PC-9 (cell line): ENCODE measurements at places on chromosomes 4 and X. TPM values are rescaled to one million over a fixed set of nuclear protein-coding genes. Genes with fewer than 3 reads are reported as not detected.

The HPGDS gene
- not detected in 2 replicates for total RNA-seq

The ZIC3 gene
- not detected in 2 replicates for total RNA-seq

The AR gene
- total RNA-seq: 1.7 and 3.4 TPM in 2 replicates

The TMEM154 gene
- total RNA-seq: 19.7 and 34.5 TPM in 2 replicates

The CPE gene
- total RNA-seq: 1.3 and 1.4 TPM in 2 replicates

The GRPEL1 gene
- 49.3 and 49.9 TPM in 2 replicates for total RNA-seq

The SAGE1 gene
- total RNA-seq: not detected in 2 replicates

The LNX1 gene
- total RNA-seq: 3.3 and 3.4 TPM in 2 replicates

The NXF2 gene
- total RNA-seq: not detected in 2 replicates

The GPC3 gene
- total RNA-seq: not detected in 2 replicates

The NR3C2 gene
- 0.93 and 0.96 TPM in 2 replicates for total RNA-seq

GRCh38 chrX:68989865-68990606 is 161.2 kb downstream of the EFNB1 start:
- DNase-seq: peak; percentile 36

DNA sequence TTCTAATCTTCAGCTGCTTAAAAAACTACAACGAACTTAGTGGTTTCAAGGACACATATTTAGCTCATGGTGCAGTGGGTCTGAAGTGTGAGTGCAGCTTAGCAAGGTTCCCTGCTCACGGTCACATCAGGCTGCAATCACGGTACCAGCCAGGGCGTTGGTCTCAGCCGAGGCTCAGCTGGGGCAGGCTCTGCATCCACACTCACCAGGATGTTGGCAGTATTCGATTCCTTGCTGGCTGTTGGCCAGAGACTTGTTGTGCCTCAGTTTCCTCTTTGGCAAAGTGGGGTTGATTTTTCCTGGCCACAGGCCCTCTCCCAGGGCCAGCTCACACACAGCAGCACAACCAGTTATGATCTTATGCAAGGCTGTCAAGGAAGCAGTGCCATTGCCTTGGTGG is 61.8 kb downstream of the TRMT44 start:
- no peak for DNase-seq

GRCh38 chrX:139720136-139720535 is 12.2 kb upstream of the MCF2 start:
- DNase-seq: no peak

GRCh38 chr4:130896920-130897319 is 1801.0 kb downstream of the C4orf33 start:
- no peak for DNase-seq

DNA sequence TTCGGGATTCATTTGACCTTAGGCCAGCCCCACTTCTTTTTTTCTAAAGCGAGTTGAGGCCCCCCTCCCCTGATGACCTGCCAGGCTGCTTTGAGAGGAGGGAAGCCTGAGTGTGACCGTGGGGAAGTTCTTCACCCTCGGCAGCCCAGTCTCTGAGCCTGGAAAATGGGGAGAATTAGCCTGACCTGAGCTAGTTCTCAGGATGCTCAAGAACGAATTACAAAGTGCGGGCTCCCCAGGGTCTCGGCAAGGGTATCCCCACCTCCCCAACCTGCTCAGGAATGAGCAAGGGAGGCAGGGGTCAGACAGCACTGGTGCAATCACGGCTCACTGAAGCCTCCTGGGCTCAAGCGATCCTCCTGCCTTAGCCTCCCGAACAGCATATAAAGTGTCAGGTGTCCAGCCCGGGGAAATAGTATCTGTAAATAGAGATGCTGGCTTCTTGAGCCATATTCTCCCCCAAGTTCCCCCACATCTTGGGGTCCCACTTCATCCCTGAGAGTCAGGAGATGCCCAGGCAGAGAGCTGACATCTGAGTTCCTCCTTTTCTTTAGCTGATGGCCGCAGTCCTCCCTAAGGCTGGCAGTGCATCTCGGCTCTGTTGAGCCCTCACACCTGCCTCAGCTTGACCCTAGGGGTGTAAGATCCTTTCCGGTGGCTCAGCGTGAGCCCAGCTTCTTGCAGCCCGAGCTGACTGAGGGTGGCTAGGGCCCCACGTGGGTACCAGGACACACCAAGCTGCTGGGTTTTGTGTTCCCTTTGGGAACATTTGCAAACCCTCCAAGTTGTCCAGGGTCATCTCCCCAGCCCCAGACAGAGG is 1.6 kb downstream of the DUSP9 start:
- no peak for DNase-seq

GRCh38 chr4:153778383-153778782 is 10.5 kb downstream of the SFRP2 start:
- DNase-seq: no peak

DNA sequence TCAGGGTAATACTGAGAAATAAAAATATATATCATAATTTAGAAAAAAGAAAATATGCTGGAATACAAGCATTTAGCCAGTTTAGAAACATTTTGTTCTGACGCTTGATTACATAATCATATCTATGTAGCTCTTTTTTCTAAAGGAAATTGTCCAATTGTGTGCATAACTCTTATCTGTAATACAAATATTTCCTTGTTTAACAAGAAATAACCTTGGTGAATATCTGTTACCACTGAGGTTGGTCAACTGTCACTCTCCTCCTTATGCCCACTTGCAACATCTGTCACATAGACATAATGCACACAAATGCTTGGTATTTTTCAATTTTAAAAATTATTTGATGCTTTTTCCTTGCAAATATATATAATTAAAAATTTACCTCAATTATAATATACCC is 609.7 kb downstream of the TLL1 start:
- no peak for DNase-seq

GRCh38 chrX:10972706-10973105 is 138.4 kb upstream of the HCCS start:
- no peak for DNase-seq

- DNase-seq: no peak
Observed at GRCh38 chrX:53474707-53475106, 40.5 kb upstream of the HSD17B10 start.

- no peak for DNase-seq
Observed at GRCh38 chr4:74531963-74532794, 87.2 kb downstream of the AREG start.

- DNase-seq: no peak
Observed at GRCh38 chr4:119314356-119314755, 7.6 kb downstream of the FABP2 start.

DNA sequence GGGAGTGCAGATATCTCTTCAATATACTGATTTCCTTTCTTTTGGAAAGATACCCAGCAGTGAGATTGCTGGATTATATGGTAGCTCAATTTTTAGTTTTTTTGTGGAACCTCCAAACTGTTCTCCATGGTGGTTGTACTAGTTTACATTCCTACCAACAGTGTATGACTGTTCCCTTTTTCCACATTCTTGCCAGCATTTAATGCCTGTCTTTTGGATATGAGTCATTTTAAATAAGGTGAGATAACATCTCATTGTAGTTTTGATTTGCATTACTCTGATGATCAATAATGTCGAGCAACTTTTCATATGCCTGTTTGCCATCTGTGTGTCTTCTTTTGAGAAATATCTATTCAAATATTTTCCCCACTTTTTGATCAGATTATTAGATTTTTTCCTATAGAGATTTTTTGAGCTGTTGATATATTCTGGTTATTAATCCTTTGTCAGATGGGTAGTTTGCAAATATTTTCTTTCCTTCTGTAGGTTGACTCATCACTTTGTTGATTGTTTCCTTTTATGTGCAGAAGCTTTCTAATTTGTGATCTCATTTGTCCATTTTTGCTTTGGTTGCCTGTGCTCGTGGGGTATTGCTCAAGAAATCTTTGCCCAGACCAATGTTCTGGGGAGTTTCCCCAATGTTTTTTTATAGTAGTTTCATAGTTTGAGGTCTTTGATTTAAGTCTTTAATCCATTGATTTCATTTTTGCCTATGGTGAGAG is 552.7 kb downstream of the ZNF674 start:
- DNase-seq: no peak

DNA sequence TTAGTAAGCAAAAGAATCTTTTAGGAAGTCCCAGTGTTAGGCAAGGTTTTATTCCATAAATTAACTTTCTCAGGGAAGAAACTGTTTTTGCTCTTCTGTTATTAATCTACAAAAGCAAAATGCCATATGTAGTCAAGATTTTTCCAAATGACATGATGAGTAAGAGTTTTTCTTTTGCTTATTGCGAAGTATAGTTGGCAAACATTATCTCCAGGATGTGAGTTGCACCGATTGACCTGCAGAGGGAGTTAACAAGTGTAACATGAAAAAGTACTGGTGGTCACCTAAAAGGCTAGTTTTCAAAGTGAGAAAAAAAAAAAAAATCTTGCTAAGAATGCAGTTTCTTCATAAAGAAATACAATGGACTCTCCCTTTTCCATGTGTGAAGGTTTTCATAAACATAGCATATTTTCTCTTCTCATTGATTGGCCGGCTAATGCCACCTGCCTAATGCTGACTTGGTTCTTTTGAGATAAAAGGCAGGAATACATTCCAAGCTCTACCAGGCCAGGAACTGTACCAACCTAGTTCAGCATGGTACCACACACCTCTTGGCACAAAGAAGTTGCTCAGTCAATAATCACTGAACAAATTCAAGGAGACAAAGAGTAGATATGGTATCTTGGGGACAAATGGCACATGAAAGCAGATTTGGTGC is 100.2 kb downstream of the LNX1 start:
- peak; percentile 65 for DNase-seq

GRCh38 chr4:142858446-142858845 is 12.3 kb upstream of the INPP4B start:
- no peak for DNase-seq

DNA sequence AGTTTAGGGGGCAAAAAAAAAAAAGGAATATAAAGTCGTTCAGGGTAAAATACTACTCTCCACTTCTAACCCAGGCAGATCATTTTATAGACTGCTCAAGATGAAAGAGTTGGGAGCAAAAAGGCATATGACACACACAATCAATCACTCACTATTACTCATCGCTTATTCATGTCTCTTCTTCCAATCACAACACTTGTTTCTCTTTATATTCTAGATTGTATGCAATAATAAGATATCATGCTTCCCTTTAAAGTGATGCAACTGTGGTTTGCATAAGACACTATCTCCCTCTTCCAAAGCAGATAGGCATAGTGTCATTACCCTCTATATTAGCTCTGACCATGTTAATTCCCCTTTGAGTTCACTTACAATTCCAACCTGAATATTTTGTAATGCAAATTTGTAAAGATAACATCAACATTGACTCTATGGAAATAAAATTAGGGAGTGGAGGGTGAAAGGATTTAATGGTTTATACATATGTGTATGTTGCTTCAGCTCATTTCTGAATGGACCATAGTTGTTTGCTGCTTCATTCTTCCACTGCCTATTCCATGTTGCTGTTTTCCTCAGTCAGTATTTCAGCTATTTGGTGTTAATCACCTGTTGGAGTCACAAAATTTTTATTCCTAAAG is 154.9 kb upstream of the EPHA5 start:
- DNase-seq: no peak

- DNase-seq: no peak
Observed at GRCh38 chr4:81914623-81915022, 442.9 kb upstream of the RASGEF1B start.

GRCh38 chrX:41377624-41378023 is 43.7 kb downstream of the DDX3X start:
- no peak for DNase-seq

- no peak for DNase-seq
Observed at GRCh38 chr4:152540293-152540674, 4.4 kb upstream of the FBXW7 start.

DNA sequence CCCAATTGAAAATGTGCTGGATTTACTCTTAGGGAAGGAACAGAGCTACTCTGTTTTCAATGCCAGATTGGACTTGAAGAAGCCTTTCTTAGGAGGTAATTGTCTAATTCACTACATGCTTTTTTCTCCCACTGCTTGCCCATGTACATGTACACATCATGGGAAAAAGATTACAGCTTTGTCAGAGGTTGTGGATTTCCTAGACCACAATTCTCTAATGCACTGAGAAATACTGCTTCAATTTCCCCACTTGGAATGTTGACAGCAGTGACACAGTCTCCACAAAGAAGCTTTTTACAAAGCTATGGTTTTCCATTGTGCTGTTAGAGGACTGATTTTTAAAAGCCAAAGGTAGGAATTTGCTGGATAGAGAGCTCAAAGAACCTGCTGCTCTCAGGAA is 19.5 kb downstream of the ZAR1 start:
- DNase-seq: no peak

DNA sequence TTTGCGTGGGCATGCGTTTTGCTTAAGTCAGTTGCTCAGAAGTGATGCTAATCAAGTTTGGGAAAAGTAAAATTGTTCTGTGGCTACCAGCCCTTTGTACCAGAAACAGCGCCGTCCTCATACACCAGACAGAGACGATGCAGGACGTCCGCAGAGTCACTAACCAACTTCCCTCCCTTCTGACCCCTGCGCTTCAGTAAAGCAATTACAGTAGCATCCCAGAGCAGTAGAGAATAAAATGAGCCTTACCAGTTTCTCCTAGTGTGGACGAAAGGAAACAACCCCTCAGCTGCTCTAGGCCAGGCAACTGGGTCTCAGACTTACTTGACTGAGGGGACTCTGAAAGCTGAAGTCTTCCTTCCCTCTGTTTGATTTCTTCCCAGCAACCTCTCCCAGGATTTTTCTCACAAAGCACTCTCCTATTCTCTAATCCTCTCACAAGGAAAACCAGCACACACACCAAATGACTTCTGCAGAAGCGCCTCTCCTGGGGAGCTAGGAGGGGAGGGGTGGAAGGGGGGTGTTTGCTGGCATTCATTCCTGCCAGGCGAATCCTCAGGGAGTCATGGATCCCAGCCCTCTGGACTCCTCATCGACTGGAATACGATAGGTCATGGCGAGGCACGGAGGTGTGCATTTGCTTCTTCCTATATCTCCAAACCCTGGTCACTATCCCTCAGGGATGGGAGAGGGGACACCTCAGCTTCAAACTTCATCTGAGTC is 56.0 kb upstream of the MID1 start:
- no peak for DNase-seq

- DNase-seq: no peak
Observed at GRCh38 chrX:46642145-46642544, 68.6 kb downstream of the CHST7 start.

DNA sequence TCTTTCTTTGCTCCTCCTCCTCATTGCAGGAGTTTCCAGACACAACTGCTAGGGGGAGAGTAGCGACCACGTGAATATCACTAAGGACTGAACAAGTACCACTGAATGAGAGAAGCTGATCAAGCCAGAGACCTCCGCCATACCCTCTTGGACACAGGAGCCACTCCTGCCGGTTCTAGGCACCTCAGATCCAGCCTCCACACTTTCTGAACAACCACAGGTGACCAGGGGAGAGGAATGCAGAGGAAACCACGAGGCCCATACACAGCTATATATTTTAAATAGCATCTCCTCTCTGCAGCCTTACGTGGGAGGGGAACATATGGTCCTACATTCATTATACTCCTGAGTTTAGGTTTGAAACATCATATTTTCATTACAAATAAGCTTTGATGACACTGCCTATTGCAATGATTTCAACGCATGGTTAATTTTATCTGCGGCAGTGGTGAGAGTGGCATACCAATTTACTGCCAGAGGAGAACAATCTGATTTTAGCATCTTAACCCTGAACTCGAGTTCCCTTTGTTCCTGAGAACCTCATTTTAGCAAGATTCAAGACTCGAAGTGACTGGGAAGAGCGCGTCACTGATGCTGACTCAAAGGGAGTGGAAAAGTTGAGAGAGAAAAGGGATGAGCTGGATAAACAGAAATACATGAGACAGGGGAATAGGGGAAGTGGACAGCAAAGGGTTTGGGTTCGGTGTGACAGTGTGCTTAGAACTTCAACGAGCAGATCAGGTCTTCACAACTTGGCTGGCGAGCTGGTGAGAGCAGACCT is 231.7 kb upstream of the PPARGC1A start:
- no peak for DNase-seq

GRCh38 chrX:538311-538710 is 92.3 kb upstream of the SHOX start:
- peak; percentile 11 for DNase-seq

- no peak for DNase-seq
Observed at GRCh38 chr4:3246458-3247398, 2.2 kb upstream of the MSANTD1 start.
